ENCODE measurements at places on chromosomes 6 and 20.

GRCh38 chr6:158032354-158032733 lies 50.7 kb downstream of the SYNJ2 start:
- DNase-seq = no peak

DNA sequence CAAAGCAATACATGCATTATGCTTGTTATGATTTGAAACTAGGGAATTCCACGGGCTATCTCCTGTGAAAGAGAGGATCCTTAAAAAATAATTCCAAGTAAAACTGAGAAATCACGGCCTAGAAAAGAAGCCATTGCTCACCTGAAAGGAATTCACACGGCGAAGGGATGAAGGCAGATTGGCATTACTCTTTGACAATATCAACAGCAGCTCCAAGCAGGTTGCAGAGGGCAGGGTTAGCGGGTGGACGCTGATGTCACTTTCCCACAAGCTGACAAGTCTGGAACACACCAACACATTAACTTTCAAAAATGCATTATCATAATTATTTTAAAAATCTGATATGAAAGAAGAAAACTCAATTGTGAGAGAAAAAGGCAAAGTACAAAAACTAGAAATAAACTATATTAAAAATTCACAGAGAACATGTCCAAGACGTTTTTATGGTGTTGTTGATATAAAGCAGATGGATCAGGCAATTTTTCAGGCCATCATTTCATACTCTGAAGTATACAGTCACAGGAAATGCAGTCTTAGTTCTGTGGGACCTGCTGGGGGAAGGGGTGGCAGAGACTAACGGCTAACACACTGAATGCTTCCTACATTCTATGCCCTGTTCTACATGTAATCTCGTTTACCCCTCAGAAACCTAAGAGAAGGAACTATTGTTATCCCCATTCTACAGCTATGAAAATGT lies 108.3 kb downstream of the UBE3D start:
- no peak for DNase-seq

GRCh38 chr20:58822149-58822548 lies 28.6 kb downstream of the GNAS-AS1 start:
- DNase-seq = no peak

GRCh38 chr6:117909638-117910037 lies 2.6 kb downstream of the SLC35F1 start:
- no peak for DNase-seq

DNA sequence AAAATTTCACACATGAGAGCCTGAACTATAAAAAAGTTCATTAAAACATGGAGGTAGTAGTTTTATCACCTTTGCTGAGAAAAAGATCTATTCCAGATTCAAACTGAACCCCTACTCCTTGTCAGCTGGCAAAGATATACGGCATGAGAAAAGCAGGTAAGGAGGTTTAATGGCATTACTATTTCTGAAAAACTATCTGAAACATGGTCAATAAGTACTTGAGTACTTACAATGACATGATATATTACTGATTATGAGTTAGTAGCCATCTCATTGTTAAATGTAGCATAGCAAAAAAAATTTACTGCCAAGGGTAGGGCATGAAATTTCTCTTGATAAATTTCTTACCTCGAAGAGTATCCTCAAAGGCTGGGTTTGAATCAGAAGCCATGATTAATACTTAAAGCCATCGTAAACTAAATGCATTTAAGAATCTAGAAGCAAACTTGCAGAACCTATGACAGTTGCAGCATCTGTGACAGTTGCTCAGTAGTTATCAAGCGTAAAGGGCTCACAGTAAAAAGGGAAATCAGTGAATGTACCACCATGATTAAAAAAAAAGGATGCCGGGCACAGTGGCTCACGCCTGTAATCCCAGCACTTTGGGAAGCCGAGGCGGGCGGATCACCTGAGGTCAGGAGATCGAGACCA lies 8.7 kb downstream of the SLC17A5 start:
- no peak for DNase-seq

Data from GM10248 (cell line).